ENCODE measurements at places on chromosomes 6 and 20. TPM values are rescaled to one million over a fixed set of nuclear protein-coding genes. Genes with fewer than 3 reads are reported as not detected.
A peak's percentile ranks its signal among the peaks of the same experiment; 100 is the strongest.

DNA sequence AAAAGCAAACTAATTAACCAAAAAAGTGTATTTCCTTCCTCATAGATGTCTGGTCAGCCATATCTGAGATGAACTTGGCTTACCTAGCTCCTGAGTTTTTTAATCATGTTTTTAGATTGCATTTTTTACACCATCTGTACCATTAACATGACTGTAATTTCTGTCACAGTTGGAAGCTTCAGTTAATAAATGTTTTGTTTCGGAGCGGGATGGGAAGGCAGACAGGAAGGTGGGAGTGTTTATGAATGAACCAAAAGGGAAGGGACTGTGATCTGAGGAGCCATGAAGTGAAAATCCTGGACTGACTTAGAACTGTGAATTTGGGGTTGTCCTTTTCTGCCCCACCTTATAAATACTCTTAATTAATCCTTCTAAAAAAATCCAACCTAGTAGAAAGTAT, 445.6 kb upstream of the SOX4 start:
- no peak for ATAC-seq

DNA sequence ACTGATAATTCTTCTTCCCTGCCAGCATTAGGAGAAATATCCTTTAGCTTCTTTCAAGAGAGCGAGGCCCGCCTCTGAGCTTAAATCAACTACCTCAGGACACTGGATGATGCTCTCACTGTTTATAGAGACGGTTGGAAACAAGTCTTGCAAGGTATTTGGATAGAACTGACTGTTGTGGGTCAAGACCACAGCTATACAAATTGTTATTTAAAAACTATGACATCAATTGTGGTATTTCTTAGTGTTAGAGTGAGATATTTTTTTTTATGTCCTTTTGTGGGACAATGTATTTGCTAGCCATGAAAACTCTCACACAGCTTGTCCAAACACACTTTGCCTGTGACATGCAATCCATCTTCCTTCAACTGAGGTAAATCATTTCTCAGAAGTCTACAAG, 136.3 kb upstream of the PHACTR1 start:
- ATAC-seq, result no peak

- no peak for ATAC-seq
These were observed 25.1 kb downstream of the TOX2 start for GRCh38 chr20:43939762-43940121.

- ATAC-seq, result no peak
These were observed 121.4 kb upstream of the DST start for GRCh38 chr6:56764081-56764566.

- ATAC-seq, result no peak
These were observed 91.1 kb upstream of the PTPN1 start for GRCh38 chr20:50418890-50419642.

- ATAC-seq, result no peak
These were observed 79.0 kb upstream of the EEF1E1 start for GRCh38 chr6:8181160-8181881.

GRCh38 chr20:47295129-47295813, 61.2 kb downstream of the ZMYND8 start:
- no peak for ATAC-seq

DNA sequence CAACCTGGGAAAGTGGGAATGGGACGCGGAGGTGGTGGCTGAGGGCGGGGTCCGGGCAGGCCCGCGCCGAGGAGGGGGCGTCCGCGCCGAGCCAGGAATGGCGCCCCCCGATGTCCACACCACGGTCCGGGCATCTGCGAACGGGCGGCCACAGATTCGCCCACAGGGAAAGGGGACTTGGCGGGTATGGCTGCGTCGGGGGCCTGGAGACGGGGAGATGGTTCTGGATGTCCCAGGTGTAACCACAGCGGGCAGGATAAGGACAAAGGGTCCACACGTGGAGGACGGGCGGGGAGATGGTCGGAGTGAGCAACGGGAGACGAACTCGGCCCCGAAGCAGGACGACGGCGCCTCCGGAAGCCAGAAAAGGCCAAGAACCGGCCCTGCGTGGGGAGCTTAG, 124.6 kb downstream of the WDR27 start:
- no peak for ATAC-seq

DNA sequence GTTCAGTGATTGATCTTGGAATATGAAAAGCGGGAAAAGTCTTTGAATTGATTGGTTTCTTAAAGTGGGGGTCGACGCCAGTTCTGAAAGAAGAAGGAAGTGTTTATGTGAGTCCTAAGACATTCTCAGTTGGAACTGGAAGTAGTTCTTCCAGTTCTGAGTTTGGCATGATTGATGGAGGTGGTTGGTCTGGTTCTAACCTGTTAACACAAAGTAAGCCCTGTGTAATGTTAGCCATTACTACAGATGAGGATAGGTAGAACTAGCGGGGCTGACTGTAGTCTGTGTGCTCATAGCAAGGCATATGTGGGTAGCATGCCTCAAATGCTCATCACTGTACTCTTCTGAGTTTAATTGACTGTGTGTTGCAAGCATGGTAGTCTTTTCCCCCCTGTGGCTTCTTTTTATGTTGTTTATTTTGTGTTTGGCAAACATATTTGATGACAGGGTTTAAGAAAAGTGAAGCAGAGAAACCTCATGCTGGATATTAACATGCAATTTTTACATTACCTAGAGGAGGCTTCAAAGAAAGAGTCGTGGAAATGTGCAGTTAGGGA, 24.9 kb downstream of the CITED2 start:
- no peak for ATAC-seq

DNA sequence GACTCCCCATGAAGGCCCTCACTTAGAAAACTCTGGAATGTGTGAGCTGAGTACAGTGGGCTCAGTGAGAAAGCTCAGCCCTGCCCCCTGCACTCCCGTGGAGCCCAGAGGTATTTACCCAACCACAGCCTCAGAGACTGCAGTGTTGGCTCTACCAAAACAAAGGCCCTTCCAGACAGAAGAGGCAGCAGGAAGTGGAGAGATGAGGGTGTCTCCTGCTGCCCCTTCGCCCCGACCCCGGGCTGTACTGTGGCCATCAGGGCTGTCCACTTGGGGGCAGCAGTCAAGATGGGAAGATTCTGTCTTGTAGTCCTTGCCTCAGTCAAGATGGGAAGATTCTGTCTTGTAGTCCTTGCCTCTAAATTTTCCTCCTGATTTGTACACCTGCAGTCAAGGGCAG, 341.3 kb downstream of the TAF4 start:
- no peak for ATAC-seq

DNA sequence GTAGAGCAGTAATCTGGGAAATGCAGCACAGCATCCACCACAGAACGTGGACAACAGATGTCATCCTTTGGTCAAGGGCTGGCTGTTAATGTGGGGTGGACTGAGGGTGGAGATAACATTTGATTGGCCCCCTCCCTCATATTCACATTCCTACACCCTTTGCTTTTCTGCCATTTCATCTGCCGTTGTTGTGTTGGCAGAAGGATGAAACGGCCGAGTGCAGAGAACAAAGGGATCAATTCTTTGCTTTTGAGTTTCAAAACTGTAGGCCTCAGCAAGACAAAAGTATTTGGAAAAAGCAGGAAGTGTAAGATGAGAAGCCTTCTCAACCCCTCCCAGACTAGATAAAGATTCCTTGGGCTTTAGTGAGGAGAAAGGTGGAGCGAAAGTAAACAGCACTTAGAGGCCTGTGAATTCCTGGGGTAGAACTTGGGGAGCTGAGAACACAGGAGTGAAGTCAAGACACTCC, 74.2 kb upstream of the PHIP start:
- ATAC-seq, result no peak

GRCh38 chr6:25889877-25890853, 16.1 kb upstream of the SLC17A3 start:
- peak; percentile 55 for ATAC-seq

DNA sequence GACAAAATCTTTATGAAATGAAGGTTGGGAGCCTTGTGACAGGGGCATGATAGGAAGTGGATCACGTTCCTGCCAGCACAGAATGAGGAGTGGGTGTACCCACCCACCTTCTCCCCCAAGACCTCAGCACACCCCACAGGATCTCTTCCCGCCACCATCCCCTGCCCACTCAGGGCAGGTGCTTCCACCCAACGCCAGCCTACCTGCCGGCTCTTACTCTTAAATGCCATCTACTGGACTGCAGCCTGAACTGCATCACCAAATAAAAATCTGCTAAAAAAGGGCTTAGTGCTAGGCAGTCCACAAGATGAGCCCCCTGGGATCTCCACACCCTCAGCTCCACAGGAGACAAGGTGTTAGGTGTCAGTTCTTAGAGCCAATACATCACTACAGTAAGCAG, 20.6 kb downstream of the DTNBP1 start:
- no peak for ATAC-seq

GRCh38 chr20:16528078-16528477, 45.2 kb downstream of the KIF16B start:
- ATAC-seq, result no peak

DNA sequence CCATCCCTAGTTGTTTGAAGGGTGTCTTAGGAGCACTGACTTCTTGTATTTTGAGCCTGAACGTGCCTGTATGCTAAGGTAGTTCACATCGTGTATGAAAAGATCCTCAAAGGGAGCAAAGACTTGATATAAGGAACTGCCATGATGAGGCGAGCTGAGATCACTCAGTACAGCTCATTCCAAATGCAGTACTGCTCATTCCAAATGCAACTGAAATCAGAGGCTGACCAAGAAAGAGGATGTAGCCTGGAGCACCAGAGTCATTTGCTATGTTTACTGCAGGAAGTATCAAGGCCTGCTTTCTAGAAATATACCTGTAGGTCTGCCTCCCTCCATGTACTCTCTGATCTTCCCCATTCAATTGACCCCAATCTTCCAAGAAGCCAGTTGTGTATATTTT, 832.2 kb downstream of the EYS start:
- ATAC-seq, result no peak

DNA sequence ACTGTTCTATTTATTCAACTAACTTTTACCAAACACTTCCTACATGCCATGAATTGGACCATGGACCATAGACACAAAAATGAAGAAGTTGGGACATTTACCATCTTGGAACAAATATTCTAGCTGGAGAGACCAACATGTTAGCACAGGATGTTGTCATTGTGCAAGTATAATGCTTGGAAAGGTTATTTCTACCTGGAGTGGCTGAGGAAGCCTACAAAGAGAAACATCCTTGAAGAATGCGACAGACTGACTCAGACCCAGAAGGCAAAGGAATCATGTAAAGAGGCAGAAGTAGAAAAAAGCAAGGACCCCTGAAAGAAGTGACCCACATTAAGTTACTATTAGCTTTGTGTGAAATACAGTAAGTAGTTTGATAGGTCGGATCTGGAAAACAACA, 180.9 kb downstream of the SOD2 start:
- no peak for ATAC-seq

- ATAC-seq, result peak; percentile 38
These were observed 55.1 kb downstream of the KIF16B start for GRCh38 chr20:16517946-16518783.

- no peak for ATAC-seq
These were observed 33.9 kb upstream of the TXLNB start for GRCh38 chr6:139325686-139326085.

DNA sequence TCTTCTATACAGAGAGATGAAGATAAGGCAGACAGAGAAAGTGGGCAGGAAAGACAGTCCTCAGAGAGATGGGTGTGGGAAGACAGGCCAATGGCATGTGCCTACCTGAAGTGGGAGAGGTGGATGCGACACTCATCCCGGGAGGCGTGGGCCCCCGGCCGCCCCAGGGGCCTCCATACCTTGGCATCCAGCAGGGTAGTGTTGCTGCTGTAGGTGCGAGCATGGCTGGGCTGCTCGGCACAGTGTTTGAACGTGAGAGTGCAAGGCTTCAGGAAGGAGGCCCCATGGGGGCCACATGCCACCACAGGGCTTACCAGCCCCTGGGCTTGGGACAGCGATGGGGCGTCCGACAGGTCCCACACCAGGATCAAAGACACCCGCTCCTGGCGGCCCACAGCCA, 5.2 kb downstream of the UNC5CL start:
- no peak for ATAC-seq

GRCh38 chr6:136774228-136775041, 17.8 kb downstream of the MAP3K5 start:
- ATAC-seq, result peak; percentile 11

DNA sequence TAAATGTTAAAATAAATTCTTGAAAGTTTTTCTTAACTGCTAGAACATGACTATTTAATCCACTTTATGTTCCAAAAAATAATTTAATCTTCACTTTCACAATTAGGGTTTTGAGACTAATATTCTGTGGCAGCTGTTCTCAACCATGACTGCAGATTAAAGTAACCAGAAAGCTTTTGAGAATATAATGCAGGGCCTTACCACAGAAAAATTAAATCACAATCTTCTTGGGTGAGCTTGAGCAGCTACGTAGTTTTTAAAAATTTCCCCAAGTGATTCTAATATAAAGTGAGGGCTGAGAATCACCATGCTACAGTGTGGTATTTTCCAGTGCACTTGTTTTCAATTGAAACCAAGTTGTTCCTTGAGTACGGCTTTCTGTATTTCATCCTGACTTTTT, 196.6 kb upstream of the PTCHD4 start:
- ATAC-seq, result no peak

GRCh38 chr6:145260484-145261175, 474.7 kb downstream of the EPM2A start:
- no peak for ATAC-seq

DNA sequence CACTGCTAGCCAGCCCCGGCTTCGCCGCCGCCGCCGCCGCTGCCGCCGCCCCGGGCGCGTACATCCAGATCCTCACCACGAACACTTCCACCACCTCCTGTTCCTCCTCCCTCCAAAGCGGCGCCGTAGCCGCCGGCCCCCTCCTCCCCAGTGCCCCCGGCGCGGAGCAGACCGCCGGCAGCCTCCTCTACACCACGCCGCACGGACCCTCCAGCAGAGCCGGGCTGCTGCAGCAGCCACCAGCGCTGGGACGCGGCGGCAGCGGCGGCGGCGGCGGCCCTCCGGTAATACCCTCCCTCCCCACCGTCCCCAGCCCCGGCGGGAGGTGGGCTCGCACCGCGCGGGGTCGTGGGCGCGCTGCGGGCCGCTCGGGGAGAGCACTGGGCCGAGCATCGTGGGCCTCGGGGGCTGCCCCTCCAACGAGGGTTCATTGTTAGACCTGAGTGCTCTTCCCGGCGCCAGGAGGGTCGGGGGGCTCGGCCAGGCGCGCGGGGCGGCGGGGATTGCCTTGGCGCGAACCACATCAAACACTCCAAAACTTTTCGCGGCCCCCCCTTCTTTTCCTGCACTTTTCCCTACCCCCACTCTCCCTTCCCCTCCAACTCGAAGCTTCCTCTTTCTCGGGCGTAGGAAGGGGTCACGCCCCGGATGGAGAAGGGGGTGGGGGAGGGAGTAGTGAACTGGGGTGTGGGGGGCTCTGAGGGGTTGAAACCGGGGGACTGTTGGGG, 827 bp downstream of the E2F3 start:
- no peak for ATAC-seq

DNA sequence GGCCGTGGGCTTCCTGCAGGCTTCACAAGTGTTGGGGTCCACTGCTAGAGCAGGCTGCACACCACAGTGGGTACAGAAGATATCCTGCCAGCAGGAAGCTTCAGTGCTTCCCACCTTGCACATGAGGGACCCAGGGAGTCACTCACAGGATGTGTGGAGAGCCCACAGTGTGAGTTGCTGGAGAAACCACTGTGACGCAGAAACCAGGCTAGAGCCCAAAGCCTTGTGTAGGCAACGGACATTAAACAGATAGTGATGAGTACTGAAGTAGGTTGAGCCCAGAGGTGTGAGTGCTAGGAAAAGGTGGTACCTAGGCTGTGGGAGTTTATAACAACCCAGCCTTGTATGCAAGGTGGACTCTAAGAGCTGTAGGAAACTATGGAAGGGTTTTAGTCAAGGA, 18.9 kb upstream of the DEF6 start:
- no peak for ATAC-seq

Gene GTSF1L
- not detected for total RNA-seq

Gene WFDC10A
- not detected for total RNA-seq

Gene OTOR
- not detected for total RNA-seq

Gene GPLD1
- total RNA-seq, result 0.79 TPM

Gene MYCT1
- not detected for total RNA-seq

Gene POM121L2
- not detected for total RNA-seq

Gene SMPDL3A
- 0.29 TPM for total RNA-seq

Gene NRSN1
- total RNA-seq, result not detected

Gene PTCHD4
- not detected for total RNA-seq
